ENCODE measurements at places on chromosomes 4 and X.
A peak's percentile ranks its signal among the peaks of the same experiment; 100 is the strongest.

GRCh38 chr4:75630174-75630936, at the start of gene CDKL2:
Gene CDKL2, minus strand, starts transcription at chr4:75630528. Its CDS starts 4,540 bp downstream, at chr4:75625988.
- peak; percentile 53 for DNase-seq

DNA sequence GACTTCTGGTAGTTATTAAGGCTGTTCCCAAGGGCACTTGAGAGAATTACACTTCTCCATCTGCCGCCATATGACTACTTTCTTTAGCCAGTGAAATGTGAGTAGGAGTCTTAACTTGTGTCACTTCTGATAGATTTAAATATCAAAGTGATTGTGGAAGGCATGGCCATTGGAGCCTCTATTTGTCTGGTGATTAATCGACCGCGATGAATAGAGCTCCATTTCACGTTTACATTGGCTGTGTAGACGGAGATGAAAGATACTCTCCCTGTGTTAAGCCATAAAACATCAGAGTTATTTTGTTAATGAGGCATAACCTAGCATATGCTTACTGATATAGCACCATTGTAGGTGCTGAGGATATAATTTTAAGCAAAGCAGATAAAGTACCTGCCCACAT, 852.4 kb downstream of the CCSER1 start:
- no peak for DNase-seq

- no peak for DNase-seq
Measured at GRCh38 chr4:55382488-55383003, 13.2 kb upstream of the TMEM165 start.

- DNase-seq, result no peak
Measured at GRCh38 chr4:147944249-147944648, 212.4 kb downstream of the ARHGAP10 start.

- peak; percentile 34 for DNase-seq
Measured at GRCh38 chr4:172830295-172830764, 338.3 kb upstream of the GALNT7 start.

- DNase-seq, result peak; percentile 87
Measured at GRCh38 chrX:100636321-100636991, at the start of gene TSPAN6. Gene TSPAN6, minus strand, starts transcription at chrX:100636806. Its CDS starts 112 bp downstream, at chrX:100636694.

DNA sequence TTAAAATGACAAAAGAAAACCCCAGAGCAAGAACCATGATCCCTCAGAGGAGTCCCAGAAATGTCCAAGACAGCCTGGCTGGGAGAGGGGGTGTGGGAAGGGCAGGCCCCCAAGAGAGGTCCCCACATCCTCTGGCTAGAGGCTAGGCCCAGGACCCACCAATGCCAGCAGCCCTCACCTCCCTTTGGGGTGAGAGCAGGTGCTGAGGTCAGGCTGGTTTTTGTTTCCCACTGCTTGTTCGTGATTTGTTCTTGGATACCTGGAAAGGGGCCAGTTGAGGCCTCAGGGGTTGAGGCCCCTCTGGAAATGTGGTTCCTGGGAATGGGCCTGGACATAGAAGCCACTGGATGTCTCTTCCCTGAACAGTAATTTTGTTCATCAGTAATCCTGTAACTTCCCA, 2.3 kb upstream of the GRSF1 start:
- no peak for DNase-seq

DNA sequence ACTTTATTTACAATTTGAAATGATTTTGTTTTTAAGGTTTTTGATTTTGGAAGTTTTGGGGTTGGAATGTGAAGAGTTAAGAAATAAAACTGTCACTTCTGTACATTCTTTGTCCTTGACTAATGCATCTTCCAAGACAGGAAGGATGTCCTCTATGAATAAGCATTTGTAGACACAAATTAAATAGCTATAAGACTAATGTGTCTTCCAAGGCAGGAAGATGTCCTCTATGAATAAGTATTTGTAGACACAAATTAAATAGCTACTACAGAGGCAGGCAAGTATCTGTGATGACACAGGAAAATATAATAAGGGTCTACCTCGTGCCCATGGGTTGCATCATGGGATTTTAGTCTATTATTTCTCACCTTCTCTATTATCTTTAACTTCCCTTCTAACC, 14.5 kb downstream of the PRSS48 start:
- DNase-seq, result peak; percentile 48

- DNase-seq, result no peak
Measured at GRCh38 chr4:129335818-129336217, 239.9 kb downstream of the C4orf33 start.

DNA sequence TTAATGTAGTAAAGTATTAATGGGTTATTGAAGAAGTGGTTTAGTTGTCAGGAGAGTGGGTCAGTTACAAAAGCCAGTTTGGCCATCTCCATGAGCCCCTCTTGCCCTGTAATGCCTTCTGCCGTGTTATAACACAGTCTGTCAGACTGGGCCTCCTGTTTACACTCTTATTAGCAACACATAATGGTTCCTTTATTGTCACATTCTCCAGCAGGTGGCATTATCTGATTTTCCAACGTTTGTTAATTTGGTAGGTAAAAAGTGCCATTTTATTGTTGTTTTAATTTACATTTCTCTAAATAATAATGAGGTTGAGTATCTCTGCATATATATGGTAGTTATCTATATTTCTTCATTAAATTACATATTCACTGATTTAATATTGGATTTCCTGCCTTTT, 560.8 kb downstream of the FGF13 start:
- DNase-seq, result no peak

GRCh38 chrX:30085571-30085970, 129.8 kb upstream of the MAGEB2 start:
- no peak for DNase-seq

DNA sequence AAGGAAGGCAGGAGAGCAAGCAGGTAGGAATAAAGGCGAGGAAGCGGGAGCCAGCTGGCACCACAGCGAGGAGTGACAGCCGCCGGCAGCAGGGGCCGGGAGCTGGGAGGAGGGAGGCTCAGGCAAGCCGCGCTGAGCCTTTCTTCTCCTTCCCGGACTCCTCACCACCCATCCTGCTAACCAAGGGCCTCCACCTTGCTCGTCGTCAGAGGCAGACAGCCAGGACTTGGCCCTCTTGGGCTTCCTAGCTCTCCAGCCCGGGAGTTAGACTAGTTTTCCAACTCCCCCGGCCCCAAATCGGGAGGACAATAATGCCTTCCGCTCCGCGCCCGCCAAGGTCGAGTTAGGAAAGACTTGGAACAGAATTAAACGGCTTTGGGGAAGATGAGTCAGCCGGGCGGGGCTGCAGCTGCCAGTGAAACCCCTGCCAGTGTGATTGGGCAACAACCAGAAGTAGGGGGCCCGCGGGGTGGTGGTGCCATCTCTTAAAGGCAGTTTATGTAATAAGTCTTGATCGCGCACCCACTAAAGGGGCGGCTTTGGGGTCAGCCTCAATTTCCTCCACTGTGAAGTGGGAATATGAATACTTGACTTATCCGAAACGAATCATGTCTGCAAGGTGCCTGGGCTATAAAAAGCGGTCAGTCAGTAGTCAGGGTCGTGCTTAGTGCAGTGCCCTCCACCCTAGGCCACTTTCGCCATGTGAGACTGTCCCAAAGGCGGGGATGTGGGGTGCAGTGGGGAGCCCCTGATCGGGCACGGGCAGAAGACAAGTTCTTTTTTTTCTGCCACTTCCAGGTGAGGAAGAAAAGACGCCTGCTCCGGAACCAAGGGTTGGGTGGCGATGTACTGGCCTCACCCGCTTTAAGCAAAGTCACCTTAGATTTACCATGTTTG, 6.7 kb upstream of the HSD17B10 start:
- peak; percentile 82 for DNase-seq

DNA sequence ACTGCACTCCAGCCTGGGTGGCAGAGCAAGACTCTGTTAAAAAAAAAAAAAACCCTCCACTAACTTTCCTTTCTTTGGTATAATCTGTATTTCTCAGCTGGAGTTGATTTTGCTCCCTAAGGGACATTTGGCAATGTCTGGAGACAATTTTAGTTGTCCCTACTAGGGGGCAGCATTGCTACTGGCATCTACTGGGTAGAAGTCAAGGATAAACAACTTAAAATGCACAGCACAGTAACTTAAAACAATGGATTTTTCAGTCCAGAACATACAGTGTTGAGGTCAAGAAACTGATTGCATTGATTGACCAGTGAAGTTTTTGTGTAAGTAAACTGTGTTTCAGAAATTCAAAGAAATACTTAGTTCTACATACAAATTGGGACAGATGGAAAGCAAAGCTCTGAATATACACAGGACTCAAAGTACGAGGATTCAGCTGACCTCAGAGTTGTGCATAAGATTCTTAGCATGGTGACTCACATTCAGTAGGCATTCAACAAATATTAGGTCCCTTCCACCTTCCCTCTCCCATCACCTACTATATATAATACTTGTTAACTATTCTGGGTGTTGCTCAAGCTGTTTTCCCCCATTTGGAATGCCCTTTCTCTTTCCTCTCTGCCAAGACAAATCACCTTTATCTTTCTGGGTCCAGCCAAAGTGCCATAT, 8.8 kb downstream of the DDX53 start:
- peak; percentile 56 for DNase-seq

DNA sequence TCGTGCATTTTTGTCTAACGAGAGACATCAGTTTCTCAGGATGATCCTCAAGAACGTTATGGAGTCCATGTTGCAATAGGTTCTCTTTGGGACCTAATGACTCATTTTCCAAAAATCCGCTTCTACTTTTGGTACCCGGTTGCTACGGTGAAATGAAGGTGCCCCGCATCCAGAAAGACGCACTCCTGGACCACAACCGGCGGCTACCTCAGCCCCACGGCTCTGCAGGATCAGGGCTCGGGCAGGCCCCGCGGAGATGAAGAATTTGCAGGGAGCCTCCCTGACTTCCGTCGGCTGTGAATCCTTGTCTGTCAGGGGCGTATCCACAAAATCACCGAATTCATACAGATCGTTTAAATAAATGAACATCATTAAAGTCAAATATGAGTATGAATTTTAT, 15.6 kb downstream of the GTPBP6 start:
- peak; percentile 16 for DNase-seq

DNA sequence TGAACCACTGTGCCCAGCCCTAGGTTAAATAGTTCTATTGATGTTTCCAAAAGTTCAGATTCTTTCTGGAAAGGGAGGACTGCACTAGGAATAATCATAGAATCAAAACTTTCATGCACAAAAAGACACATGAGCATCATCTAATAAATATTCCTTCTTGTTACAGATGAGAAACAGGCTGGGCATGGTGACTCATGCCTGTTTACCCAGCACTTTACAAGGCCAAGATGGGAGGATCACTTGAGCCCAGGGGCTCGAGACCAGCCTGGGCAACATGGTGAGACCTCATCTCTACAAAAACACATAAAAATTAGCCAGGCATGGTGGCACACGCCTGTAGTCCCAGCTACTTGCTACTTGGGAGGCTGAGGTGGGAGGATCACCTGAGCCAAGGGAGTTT, 27.7 kb downstream of the LARP7 start:
- peak; percentile 7 for DNase-seq

- DNase-seq, result no peak
Measured at GRCh38 chr4:93092765-93093164, 735.8 kb upstream of the ATOH1 start.

GRCh38 chr4:60452266-60452665, 747.9 kb upstream of the ADGRL3 start:
- DNase-seq, result no peak

GRCh38 chrX:132615391-132616131, 126.7 kb upstream of the MBNL3 start:
- peak; percentile 45 for DNase-seq

GRCh38 chr4:29066861-29067260, 1653.3 kb upstream of the PCDH7 start:
- DNase-seq, result no peak

- no peak for DNase-seq
Measured at GRCh38 chr4:178917756-178918155, 1475.5 kb upstream of the AGA start.

DNA sequence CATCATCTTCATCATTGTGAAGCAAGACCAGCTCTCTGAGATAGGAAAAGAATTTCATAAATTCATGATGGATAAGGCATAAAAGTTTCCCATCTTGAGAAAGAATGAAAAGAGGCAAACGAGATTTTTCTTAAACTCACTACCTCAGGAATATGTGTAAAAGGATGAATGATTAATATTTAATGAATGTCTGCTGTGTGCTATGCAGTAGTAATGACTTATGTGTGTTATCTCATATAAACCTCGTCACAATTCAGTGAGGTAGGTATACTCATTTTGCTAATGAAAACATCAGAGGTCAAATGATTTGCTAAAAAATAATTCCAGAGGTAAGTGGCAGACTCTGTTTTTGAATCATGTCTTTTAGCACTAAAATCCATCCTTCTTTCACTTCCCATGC, 42.6 kb upstream of the GYPA start:
- DNase-seq, result no peak

- DNase-seq, result peak; percentile 76
Measured at GRCh38 chr4:107035819-107036583, at the start of gene DKK2. Gene DKK2, minus strand, starts transcription at chr4:107036313. Its CDS starts 722 bp downstream, at chr4:107035591.

GRCh38 chr4:126599746-126600145, 1033.0 kb upstream of the INTU start:
- DNase-seq, result peak; percentile 5

DNA sequence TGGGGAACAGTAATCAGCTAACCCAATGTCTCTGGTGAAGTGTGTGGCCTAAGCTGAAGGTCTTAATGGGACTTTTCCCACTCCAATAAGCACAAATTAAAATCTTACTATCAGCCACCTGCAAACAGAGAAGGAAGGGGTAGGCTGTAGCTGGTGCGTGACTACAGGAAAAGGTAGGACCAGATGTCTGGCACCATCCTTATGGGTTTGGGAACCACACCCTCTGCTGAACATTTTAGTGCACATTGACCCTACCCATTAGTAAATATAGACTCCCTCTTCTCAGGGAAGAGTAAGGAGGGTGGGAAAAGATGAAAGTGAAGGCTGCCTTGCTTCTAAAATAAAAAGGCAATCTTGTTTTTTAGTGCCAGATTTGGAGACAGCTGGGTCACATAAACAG, 602.8 kb downstream of the FAT4 start:
- no peak for DNase-seq

DNA sequence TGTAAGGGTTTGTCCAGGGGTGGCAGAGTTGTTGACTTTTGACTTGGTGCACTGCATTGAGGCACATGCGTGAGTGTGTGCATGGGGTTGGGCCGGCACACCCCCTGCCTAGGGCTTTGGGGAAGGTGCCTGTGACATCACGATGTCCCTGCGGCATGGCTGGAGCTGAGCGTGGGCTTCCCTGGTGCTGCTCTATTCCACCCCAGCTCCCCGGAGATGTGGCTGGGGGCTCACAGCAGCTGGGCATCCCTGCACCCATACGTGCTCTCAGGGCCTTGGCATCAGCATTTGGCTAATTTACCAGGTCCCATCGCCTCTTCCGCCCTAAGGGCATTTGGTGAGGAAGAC, 5.7 kb downstream of the PSAPL1 start:
- no peak for DNase-seq

- DNase-seq, result no peak
Measured at GRCh38 chr4:128866269-128866668, 56.8 kb downstream of the JADE1 start.

DNA sequence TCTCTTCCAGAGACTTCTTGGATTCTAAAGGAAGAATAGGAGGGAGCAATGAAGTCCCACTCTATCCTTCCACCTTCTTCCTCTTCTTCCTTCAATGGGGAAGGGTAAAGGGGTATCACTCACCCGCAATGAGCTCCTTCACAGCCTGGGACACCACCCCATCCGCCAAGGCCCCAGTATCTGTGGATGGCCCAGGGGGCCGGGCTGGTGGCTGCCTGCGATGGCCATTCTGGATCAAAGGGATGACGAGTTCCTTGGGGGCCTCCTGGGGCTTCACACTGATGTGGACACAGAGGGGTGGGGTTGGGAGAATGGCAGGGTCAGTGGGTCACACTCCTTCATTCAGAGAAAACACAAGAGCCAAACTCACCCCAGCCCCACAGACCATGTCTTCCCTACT, 1.0 kb downstream of the GPKOW start:
- DNase-seq, result no peak

- DNase-seq, result no peak
Measured at GRCh38 chrX:8305350-8305749, 134.3 kb upstream of the VCX2 start.

- DNase-seq, result no peak
Measured at GRCh38 chr4:42816189-42816879, 76.2 kb upstream of the GRXCR1 start.

Measured in GM23248 (cell line).